ENCODE measurements at places on chromosomes 7 and 10. TPM values are rescaled to one million over a fixed set of nuclear protein-coding genes. Genes with fewer than 3 reads are reported as not detected.

The PANK1 gene
- 2.5 TPM for total RNA-seq

The CYP3A4 gene
- 7.1 TPM for total RNA-seq

The DPCD gene
- 7.5 TPM for total RNA-seq

GRCh38 chr7:92749832-92750446, 86.4 kb downstream of the CDK6 start:
- DNase-seq, result no peak

GRCh38 chr7:2142386-2142785, 90.4 kb downstream of the MAD1L1 start:
- no peak for DNase-seq

GRCh38 chr7:157513162-157513621, 176.4 kb downstream of the DNAJB6 start:
- no peak for DNase-seq

DNA sequence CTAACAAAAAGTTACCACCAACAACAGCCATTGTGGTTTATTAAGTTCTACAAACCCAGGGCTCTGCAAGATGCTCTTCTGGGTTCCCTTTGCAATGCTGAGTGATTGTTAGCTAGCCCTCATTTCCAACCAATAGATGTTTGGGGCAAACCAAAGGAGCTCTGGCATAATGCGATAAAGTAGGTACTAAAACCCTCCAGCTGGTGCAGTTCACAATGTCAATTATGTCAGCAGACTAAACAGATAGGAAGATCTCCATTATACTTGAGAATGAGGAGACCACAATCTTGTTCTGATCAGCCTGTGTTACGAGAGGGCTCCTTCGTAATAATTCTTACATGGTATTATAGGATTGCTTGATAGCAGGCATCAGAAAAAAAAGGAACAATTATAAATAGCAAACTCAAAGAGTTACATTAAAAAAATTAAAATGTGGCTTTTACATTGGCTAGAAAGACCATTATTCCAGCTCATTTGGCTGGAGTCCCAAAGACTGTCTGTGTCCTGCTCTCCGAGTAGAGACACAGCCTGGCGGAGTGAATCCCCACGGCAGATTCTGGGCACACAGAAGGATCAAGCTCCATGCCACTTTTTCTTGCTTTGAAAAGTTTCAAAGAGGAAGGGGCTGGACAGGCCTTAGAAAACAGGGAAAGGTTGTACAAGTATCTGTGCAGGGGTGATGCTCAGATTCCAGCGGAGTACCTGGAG, 93.8 kb downstream of the ZRANB1 start:
- DNase-seq, result no peak

DNA sequence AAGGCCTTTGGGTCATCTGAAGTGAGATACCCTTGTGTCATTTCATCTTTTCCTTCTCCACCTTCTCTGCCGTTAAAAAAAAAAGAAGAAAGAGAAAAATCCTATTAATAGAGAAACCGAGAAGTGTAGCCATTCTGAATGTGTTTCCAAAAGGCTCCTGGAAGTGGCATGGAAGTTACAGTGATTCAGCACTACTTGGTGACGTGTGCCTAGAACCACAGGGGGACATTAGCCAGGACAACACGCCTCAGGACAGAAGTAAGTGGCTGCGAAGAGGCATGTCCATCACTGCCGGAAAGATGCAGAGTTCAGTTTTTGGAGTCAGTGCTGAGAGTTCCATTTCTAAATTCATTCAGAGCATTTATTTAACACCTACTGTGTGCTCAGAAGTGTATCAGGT, 6.3 kb downstream of the HTRA1 start:
- no peak for DNase-seq

GRCh38 chr10:122245136-122245535, 26.0 kb upstream of the BTBD16 start:
- DNase-seq, result no peak

DNA sequence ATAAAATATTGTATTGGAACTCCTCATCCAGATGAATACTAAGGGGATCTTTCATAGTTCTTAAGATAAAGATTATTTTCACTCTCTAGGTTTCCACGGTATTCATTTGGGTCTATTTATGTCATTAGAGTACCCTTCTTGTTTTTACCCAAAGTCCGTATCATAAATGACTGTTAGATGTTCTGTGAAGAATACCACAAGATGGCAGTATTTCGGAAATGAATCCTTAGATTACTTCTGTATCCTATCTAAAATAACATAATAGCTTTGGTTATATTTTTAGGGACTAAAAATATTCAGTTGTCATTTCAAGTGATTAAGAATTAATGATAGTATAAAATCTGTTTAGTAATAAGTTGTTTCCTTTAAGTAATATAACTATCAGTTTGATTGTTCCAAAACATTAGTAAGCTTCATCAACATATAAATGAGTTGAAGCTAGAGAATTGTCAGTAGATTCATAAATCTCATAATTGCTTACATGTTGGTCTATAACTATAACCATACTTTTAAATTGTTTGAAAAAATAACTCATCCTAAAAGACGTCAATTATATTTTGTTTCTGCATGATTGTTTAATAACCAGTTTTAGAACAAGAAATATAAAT, 337.5 kb upstream of the KCND2 start:
- DNase-seq, result no peak

DNA sequence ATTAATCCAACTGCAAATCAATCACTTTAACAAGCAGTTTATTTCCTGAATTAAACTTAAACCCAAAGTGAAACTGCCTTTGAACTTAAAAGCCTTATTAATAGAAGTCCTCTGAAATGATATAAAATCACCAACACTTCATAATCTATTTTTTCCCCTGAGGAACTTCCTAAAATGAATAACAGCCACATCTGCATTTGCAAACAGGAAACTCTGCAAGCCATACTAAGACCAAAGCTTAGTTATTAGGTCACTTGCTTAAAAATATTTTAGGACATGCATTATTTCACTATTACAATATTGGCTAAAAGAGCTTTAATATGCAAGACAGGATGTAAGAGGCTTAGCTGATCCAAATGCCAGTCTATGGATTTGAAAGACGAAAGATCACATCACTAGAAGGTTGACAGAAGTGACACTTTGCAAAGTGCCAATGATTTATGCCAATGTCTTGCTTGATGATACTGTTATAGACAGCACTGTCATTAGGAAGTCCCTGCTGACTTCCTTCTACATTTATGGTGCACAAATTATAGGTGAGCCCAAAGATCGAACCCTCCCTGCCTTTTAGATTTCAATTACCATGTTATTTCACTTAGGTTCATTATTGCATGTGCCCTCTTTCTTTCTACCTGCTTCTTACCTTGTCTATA, 99.9 kb upstream of the SKAP2 start:
- no peak for DNase-seq

- peak; percentile 43 for DNase-seq
Observed at GRCh38 chr10:17836942-17837341, 27.8 kb downstream of the MRC1 start.
